ENCODE measurements at places on chromosomes 13 and 19.

GRCh38 chr13:98204546-98204945 is 27.5 kb upstream of the RNF113B start:
- no peak for DNase-seq

- no peak for DNase-seq
Observed at GRCh38 chr13:70784207-70784989, 676.1 kb upstream of the KLHL1 start.

GRCh38 chr13:27775943-27776342 is 16.3 kb upstream of the GSX1 start:
- peak; percentile 34 for DNase-seq

GRCh38 chr19:32682317-32682716 is 6.7 kb downstream of the RGS9BP start:
- DNase-seq = no peak

GRCh38 chr19:35066691-35067563 is 25.4 kb downstream of the HPN start:
- DNase-seq = peak; percentile 92

GRCh38 chr19:49014123-49014869 is 2.6 kb downstream of the LHB start:
- DNase-seq = no peak

DNA sequence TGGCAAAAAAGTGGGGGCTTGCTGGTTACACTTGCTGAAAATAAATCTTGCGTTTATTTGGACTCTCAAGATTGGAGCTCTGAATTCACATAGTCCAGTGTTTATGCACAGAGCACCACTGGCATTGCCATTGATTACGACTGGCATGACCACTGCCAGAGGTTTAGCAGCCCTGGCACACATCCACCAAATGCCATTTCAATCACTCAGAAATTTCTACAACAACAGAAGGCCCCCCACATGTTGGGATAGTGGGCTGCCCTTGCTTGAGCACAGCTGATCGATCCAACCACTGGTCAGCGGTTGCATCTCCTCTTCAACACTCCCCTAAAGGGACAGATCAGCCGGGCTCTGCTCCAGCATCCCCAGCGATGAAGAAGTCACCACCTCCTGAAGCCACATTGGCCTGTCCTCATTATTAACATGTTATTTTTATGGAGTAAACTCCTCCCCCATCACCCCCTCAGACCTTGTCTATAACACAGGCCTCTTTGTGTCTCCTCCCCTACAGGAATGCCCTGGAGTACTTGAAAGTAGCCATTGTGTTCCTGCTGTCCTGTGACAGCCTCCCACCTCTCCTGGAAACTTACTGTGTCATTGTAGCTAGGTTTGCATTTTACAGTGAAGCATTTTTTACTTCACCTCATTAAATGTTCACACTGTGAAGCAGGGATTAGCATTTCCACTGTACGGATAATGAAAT is 51.3 kb downstream of the CDADC1 start:
- DNase-seq = no peak

DNA sequence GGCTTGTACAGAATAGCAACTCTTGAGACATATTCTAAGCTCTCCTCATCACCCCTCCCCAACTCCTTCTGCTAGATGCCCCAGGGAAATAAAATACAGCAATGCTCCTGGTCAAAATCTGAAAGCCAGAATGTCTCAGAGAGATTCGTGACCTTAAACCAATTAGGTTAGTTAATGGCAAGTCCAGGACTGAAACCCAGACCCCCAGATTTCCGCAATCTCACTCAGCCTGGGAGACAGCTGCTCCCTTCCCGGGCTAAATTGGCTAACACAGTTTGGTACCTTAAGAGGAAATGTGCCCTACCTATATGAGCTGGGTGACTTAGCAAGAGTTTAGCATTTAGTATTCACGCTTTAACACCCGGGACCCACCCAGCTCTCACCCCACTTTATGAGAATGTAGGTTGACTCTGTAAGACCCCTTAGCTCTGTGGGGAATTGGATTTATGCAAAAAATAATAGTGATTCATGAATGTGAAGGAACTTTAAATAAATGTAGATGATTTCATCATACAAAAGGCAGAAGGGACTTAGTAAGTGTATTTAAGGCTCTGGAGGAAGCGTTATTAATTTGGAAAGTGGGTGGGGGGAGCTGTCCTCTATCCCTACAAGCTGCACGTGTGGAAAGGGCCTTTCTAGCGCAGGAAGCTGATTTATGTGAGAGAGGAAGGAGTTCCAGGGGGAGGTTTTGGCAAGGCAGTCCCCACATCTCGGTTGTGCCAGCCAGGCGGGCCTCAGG is 1.1 kb downstream of the DLEU7 start:
- no peak for DNase-seq

DNA sequence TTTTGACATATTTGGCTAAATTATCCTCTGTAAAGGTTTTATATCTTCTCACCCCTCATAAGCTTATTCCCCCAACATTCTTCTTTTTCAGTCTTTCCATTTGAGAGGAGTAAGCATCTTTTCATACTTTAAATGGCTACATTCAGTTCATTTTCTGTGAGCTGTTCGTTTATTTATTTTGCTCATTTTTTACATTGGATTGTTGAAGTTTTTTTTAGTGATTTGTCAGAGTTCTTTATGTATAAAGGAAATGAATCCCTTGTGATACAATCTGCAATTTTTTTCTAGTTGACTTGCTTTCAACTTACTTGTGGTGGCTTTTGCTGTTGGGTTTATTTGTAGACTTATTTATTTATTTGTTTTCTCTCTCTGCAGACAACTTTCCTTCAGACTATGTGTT is 250.3 kb downstream of the DLEU7 start:
- DNase-seq = no peak

- DNase-seq = no peak
Observed at GRCh38 chr13:37753776-37754175, 115.8 kb downstream of the TRPC4 start.

- DNase-seq = no peak
Observed at GRCh38 chr13:39982745-39983144, 327.3 kb downstream of the COG6 start.

- DNase-seq = no peak
Observed at GRCh38 chr13:18948664-18949488, 232.7 kb downstream of the TUBA3C start.

DNA sequence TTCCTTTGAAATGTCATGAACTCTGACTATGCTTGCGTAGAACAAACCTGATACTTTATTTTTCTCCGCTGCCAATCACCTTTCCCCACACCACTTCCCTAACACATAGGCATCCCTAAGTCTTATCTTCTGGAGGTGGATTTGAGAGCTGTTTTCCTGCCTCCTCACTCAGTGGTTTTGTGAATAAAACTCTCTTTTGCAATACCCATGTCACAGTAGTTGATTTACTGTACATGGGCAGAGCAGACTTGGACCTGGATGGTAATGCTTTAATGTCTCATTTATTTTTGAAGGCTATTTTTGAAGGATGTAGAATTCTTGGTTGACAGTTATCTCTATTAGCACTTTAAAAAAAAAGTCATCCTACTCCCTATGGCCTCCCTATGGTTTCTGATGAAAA is 881.8 kb downstream of the SLITRK5 start:
- DNase-seq = no peak

DNA sequence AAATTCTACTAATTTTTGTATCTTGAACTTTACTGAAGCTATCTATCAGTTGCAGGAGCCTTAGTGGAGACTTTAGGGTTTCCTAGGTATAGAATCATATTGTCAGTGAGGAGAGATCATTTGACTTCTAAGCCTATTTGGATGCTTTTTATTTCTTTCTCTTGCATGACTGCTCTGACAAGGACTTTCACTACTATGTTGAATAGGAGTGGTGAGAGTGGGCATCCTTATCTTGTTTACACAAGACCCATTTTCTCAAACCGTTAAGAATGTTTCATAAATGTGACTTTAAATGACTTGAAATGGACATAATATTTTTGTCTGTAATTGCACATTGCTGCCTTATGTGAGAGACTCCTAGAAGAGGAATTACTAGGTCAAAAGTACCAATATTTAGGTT is 17.9 kb upstream of the CSNK1A1L start:
- no peak for DNase-seq

DNA sequence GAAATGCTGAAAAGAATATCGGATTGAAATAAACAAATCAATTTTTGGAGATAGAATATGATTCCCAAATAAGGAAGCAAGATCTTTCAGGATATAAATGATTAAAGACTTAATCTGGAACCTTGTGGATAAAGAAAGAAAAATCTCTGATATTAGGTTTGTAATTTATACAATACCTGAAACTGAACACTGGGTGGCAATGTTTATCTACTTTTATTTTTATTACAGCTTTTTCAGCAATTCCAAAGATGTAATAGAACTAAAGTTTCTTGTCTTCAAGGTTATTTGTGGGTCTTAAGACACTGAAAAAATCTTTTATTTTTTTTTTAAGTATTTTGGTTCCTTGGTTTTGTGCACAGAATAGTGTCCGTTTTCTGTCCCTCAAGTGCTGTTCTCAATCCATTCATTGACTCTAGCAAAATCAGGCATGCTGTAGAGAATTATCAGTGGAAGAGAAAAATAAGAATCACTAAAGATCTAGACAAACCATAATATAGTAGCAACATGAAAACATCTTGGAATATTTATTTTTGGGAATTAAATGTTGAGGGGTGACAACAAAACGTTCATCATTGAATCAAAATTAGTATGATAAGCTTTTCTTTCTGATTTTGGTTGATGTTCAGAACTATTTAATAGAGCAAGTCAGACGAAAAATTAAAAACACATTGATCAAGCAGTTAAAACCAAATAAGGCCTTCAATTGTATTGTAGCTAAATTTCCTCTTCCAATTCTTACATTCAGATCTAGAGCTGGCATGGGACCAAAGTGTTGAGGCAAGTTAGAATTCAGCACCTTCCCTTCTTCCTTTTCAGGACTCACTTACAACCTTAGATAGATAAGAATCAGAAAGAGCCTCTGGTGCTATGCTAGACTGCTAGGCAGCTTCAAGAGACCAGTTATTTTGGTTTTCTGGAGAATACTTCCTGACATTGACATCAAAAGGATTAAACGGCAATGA is 704.4 kb upstream of the PCDH20 start:
- DNase-seq = no peak

GRCh38 chr13:74576420-74576819 is 442.2 kb upstream of the KLF12 start:
- no peak for DNase-seq

- no peak for DNase-seq
Observed at GRCh38 chr13:101065329-101065728, 351.0 kb downstream of the NALCN start.

Data from HuH-7 (cell line).